CD4-positive, alpha-beta T cell treated with Interleukin-6 for 4 hours (primary cell): ENCODE measurements at places on chromosomes 7 and 10.
A peak's percentile ranks its signal among the peaks of the same experiment; 100 is the strongest.

DNA sequence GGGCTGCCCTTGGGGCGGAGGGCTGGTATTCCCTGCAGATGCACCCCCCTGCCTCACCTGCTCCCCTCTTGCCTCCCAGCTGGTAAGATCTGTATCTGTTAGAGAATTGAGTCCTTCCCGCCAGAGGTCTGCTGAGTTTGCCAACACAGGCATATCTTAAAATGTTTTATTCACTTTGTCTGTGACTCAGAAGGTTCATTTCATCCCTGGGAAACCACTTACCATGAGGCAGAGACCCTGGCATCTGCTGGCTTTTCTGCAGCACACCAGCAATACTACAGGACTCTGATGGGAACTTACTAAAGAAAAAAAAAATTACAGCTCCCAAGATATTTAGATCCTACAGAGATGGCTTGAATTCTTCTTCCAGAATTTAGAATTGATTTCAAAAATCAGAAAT lies 131.3 kb downstream of the PLPP4 start:
- DNase-seq: no peak

- no peak for DNase-seq
Measured at GRCh38 chr10:97222326-97222961, 36.7 kb upstream of the SLIT1 start.

- no peak for DNase-seq
Measured at GRCh38 chr7:28297801-28298459, 114.4 kb upstream of the CREB5 start.

GRCh38 chr10:108616559-108617285 lies 1306.6 kb downstream of the XPNPEP1 start:
- DNase-seq: no peak

DNA sequence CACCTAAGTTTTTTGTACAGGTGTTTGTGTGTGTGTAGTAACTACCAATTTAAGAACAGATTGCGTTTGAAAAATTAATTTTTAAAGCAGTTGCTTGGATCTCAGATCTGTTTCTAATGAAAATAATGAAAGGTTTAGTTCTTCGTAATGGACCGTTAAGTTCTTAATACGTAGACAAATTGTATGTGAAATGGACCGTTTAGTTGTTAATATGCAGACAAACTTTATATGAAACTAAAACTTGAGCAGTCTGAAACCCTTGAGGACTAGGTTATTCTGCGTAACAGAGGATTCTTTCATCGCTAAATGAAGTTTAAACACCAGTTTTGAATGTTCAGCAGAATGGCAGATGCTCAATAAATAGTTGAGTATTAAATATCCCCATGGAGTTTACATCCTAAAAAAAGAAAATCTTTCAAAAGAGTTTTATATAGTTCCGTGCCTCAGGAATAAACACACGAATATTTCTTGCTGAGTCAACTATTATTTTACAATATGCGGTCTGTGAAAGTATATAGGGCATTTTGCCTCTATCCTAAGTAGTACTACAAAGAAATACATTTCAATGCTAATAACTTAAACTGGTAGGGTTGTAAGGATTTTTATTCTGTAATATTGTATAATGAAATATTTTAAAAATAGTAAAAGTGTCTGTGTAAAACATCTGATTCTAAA lies 1.2 kb downstream of the DBF4 start:
- no peak for DNase-seq

- DNase-seq: peak; percentile 71
Measured at GRCh38 chr10:127906548-127907377, at the start of gene PTPRE. Gene PTPRE (plus strand): TSS chr10:127907103. CDS start chr10:128040882, 133,779 bp downstream.

DNA sequence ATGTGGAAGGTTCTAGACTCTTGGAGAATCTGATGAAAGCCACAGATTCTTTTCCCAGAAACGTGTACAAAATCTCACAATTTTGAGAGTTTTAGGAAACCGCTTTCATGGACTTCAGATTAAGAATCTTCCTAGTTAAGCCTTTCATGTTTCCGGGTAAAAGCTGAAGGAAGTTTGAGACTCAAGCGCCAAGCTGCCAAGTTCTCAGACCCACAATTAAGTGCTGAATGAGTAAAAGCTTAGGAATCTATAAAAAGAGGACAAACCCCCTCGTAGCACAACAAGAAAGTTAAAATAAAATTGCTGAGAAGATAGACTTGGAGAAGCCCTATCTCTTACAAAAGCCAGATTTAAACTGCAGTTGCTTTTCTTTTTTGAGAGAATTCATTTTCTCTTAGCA lies 99.6 kb downstream of the ST8SIA6 start:
- no peak for DNase-seq

GRCh38 chr7:81256991-81257390 lies 338.1 kb upstream of the SEMA3C start:
- DNase-seq: no peak

DNA sequence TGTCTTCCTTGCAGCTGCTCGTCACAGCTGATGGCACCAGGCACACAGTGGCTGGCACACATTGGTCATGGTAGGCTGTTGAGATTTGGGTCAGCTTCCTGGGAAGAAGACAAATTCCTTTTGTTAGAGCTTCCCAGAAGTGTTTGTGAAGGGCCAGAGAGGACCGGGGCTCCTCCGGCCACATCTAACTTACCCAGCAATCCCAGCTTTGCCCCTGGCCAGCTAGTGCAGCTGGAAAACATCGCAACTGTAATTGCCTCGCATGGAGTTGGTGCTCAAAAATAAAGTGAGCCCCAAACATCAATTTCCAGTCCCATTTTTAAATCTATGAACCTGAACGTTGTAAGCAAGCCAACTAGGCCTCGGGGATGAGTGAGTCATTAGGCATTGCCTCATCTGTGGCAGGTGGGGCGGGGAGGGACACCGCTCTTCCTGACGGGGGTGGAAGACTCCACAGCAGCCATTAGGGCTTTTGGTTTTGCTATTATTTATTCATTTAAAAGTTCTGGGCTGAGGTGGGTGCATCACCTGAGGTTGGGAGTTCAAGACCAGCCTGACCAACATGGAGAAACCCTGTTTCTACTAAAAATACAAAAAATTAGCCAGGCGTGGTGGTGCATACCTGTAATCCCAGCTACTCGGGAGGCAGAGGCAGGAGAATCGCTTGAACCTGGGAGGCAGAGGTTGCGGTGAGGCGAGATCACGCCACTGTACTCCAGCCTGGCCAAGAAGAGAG lies 12.4 kb downstream of the CPA5 start:
- no peak for DNase-seq

DNA sequence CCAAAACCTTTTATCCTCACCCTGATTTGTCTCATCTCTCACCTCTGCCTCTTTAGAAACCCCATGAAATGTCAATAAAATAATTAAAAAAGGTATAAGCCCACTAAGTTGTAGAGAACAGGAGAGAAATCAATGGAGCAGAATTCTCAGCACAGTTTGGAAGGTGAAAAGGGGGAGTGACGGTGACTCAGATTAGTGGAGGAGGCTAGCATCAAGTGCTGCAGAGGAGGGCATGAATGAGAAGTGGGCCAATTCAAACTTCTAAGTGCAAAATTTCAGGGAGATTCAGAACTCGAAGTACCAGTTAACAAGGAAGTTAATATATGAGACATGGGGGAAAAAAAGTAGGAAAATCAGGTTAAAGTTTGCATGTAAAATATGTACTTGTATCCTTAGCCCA lies 34.9 kb upstream of the ETV1 start:
- no peak for DNase-seq

DNA sequence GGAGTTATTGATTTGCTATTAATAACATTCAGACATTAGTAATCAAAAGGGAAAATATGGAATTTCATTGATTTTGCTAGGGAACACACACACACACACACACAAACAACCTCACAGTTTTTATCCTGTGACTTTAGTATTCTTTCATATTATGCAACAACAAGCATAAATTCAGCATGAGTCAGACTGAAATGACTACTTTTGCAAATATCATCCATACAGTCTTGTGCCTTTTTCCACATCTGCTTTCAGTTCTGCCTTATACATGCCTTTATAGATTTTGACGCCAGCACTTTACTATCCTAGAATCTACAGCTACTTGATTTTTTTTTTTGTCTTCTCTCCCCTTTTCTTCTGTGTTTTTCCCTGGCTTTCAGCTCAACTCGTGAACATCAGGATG lies 975.8 kb upstream of the LRRTM3 start:
- DNase-seq: no peak

DNA sequence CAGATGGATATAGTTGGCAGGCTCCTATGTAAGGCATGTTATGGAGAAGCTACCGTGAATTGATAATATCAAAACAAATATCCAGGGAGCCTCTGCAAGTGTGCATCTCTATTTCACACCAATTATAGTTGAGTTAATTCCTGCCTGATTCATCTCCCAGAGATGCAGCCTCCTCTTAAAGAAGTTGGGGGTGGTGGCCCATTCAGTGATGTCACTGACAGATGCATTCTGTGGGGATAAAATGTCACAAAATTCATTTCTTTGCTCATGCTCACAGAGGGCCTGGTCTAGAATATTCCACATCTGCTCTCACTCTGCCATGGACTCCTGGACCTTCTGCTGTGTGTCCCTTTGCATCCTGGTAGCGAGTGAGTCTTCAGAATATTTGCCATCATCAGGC lies 189.1 kb upstream of the PRSS1 start:
- DNase-seq: no peak

- DNase-seq: peak; percentile 74
Measured at GRCh38 chr10:22666287-22667092, 47.9 kb downstream of the PIP4K2A start.

- no peak for DNase-seq
Measured at GRCh38 chr10:132742167-132742836, 43.6 kb downstream of the NKX6-2 start.

DNA sequence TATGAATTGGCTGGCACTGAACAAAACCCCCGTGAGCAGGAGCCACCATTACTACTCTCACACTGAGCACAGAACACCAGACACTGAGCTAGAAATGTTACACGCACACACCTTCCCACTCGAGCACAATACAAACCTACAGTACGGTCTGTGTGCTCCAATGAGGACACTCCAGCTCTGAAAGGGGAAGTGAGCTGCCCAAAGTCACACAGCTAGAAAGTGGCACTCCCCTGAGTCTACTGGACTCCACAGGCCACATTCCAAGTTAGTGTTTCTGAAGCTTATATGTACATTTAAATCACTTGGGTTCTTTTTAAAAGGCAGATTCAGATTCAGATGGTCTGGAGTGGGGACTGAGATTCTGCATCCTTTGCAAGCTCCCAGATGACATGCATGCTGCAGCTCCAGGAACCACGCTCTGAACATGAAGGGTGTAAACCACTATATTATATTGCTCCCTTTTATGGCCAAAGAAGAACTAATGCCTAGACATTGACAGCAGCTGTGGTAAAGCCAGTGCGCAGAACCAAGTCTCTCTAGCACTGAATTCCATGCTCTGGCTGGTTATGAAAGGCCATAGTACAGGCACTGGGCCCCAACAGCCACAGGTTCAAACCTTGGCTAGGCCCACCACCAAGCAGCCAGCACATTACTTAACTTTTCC lies 77.1 kb downstream of the FRMPD2 start:
- no peak for DNase-seq

- peak; percentile 87 for DNase-seq
Measured at GRCh38 chr10:124791547-124792348, at the start of gene EEF1AKMT2. Gene EEF1AKMT2 (minus strand): TSS chr10:124791887. CDS start chr10:124791833, 54 bp downstream.

DNA sequence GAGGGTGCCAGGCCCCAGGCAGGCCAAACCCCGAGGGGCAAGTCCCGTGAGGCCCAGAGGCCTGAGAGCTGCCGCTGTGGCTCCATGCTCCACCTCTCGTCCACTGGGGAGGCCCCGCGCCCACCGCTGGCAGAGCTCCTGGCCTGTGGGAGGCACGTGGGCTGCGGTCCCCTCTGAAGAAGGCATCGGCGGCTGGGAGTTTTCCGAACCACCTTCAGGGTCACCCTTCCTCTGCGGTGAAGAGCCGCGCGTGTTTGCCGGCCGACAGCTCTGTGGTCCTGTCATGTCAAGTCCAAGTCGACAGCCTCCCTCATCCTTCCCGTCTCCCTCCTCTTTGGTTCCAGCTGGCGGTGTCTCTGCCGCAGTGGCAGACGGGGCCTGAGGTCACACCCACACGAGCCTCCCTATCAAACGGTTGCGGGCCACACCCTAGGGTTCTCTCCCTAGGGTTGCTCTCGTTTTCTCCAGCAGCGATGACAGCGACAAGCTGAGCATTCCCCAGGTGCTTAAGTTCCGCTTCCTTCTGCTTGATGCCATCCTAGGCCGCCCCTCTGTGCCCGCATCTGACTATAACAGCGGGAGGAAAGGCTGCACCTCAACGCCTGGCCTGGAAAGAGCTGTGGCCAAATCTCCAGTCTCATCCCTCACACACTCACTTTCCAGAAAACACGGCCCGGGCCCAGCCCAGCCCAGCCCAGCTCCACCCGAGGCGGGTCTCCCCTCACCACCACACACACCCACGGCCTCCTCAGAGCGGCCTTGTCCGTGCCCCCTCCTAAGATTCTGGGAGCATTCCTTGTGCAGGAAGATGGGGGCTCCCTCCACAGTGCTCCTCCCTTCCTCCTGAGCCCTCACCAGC lies 185.0 kb downstream of the ELFN1 start:
- DNase-seq: no peak

GRCh38 chr7:128831994-128832879 lies 2.0 kb downstream of the FLNC start:
- DNase-seq: no peak

GRCh38 chr10:120161111-120161510 lies 268.6 kb downstream of the SEC23IP start:
- DNase-seq: no peak

GRCh38 chr7:44366986-44367385 lies 41.6 kb upstream of the CAMK2B start:
- DNase-seq: no peak

DNA sequence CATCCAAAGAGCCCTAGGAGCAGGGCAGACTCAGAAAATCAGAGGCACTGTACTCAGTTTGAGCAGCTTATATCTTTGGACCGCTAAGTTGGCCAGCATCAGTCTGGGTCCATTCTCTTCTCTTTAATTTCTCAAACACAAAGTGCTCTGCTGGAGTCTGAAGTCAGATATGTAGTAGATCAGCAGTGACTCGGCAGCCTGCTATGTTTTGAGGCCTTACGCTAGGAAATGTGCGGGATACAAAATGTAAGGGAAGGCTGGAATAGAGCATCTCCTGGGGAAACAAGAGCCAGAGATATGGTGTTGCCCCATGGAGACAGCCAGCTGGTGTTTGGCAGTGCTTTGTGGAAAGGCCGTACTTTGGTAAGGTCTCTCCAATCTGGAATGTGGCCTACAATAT lies 60.6 kb upstream of the VKORC1L1 start:
- DNase-seq: no peak

DNA sequence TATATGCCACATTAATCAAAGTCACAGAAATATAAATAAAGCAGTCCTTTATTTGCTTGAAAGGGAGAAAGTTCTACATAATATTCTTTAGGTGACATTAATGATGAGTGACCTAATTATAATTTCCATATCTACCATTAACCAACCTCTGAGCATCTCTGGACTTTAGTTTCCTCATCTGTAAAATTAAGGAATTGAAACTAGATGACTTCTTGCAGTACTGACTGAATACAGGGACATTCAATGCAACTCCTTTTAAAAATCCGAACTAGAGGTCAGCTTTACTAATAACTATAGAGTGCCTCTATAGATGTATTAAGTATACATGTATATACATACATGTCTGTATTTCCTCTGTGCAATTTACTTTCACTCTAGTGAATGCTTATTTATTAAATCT lies 3.9 kb downstream of the FMC1 start:
- no peak for DNase-seq
